Right cardiac atrium (tissue), 5 donors: ENCODE measurements at places on chromosomes 3 and 15.

GRCh38 chr3:42511736-42512135 is 9.3 kb downstream of the VIPR1 start:
- no peak for DNase-seq

DNA sequence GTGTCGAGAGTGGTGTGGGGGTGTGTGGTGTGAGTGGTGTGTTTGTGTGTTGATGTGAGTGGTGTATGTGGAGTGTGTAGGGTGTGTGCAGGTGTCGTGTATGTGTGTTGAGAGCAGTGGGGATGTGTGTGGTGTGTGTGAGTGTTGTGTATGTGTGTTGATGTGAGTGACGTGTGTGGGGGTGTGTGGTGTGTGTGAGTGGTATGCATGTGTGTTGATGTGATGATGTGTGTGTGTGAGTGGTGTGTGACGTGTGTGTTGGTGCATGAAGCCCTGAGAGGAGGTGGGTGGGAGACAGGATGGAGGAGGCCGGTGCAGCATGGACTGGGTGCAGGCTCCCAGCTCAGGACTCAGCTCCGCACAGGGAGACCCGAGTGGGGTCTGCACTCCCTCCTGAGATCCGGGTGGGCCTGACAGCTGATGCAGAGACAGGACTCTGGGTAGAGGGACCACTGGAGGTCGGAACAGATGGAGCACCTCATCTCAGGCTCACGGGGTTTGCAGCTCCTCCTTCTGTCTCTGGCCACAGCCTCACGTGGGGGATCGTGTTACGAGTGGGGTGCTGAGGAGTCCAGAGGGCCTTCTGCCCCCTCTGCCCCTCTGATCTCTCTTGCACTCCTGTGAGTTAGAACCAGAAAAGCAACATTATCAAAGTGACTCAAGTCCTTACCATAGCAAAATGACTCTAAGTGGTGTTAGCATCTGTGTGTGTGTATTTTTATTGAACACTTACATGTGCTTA is 41.3 kb downstream of the ARNT2 start:
- DNase-seq, result no peak

DNA sequence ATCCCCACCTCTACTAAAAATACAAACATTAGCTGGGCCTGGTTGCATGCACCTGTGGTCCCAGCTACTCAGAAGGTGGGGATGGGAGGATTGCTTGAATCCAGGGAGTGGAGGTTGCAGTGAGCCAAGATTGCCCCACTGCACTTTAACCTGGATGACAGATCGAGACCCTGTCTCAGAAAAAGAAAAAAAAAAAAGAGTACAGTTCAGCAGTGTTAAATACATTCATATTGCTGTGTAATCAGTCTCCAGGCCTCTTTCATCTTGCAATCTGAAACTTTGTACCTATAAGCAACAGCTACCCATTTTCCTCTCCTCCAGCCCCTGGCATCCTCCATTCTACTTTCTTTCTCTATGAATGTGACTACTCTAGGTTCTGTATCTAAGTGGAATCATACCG is 61.2 kb downstream of the LPP start:
- DNase-seq, result no peak

- no peak for DNase-seq
These were observed 2.9 kb downstream of the XPC start for GRCh38 chr3:14175383-14176037.

- no peak for DNase-seq
These were observed 10.4 kb upstream of the ACAP2 start for GRCh38 chr3:195453236-195453635.
